ENCODE measurements at places on chromosomes 3 and 15.

GRCh38 chr3:103308921-103309320, 874.1 kb downstream of the ZPLD1 start:
- DNase-seq, result no peak

GRCh38 chr3:7847521-7847920, 654.1 kb upstream of the LMCD1 start:
- DNase-seq, result no peak

- DNase-seq, result no peak
These were observed 408.2 kb upstream of the CBLB start for GRCh38 chr3:106276755-106277612.

- no peak for DNase-seq
These were observed 272.5 kb upstream of the ARHGEF26 start for GRCh38 chr3:153848702-153849101.

DNA sequence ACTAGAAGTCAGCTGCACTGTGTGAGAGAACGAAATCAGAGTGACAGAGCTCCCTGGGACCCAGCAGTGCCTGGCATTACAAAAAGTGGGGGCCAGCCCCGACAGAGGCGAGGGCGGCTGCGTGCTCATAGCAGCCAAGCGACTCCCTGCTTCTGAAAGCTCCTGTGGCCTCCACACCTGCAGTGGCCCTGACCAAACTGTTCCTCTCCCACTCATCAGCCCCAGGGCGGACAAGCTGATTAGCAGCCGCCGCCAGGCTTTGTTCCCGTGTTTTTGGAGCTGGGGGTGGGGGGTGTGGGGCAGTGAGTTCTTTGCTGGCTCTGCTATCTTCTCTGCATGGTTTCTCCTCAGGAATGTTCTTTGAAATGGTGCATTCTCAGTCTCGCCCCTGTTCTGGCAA, 58.1 kb downstream of the DGKG start:
- no peak for DNase-seq

DNA sequence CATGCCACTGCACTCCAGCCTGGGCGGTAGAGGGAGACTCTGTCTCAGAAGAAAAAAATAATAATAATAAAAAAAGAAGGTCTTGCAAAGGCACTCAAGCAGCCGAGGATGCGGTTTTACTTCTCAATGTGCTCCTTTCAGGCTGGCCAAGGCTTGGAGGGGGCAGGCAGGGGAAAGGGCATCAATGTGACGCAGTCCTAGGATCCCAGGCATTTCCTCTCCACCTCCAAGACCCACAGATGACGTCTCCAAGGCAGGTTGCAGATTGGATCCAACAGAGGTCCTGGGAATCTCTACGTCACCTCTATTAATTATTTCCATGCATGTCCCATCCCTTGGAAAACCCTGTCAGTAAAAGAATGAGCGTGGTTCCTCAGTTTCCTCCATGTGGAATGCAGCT, 56.2 kb downstream of the FAM43A start:
- no peak for DNase-seq

DNA sequence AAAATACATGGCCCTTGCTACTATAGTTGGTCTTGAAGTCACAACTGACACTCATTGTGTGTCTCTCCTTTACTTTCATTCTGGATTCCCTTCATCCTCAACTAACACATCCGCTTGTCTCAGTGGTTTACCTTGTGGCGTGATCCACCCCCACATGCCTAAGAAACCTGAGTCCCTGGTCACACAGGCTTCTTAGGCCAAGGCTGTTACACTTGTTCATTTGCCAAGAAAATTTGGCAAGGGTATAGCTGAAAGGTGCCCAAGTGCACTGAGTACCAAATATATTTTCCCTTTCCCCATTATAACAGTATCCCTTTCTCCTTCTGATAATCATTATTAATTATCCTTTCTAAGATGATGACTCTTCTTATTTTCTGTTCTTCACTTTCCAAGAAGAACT, 207.6 kb upstream of the STAC start:
- no peak for DNase-seq

DNA sequence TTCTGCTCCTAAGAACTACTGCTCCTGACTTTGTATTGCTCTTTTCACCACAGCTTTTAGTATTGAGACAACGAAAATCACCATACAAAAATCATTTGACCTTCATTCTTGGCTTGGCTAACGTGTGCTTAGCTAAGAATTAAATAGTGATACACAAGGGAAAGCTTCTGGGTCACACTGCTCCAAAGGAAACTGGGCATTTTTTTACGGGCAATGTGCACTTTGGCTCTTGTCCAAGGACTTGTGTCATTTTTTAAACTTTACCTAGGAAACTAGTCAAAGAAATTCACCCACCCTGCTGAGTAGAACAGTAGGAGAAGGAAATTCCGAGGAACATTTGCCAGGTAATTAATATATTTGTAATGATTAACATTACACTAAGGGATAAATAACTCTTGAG, 19.8 kb downstream of the WDR72 start:
- no peak for DNase-seq

DNA sequence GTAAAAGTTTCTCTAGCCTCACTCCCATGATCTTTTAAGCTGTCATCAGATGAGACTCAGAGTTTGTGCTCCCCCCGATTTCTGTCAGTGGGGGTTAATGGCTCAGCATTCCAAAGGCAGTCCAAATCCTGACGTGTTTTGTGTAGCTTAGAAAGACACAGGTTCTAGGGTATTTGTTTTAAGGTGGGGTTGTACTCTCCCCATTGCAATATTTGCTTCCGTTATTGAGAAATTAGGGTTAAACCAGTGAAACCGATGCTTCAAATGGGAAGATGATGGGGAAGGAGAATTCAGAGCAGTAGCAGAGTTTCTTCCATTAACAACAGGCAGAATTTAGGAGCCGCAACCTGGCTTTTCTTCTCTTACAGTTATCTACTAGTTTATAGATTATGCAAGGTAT, 3.4 kb downstream of the PIGB start:
- no peak for DNase-seq

DNA sequence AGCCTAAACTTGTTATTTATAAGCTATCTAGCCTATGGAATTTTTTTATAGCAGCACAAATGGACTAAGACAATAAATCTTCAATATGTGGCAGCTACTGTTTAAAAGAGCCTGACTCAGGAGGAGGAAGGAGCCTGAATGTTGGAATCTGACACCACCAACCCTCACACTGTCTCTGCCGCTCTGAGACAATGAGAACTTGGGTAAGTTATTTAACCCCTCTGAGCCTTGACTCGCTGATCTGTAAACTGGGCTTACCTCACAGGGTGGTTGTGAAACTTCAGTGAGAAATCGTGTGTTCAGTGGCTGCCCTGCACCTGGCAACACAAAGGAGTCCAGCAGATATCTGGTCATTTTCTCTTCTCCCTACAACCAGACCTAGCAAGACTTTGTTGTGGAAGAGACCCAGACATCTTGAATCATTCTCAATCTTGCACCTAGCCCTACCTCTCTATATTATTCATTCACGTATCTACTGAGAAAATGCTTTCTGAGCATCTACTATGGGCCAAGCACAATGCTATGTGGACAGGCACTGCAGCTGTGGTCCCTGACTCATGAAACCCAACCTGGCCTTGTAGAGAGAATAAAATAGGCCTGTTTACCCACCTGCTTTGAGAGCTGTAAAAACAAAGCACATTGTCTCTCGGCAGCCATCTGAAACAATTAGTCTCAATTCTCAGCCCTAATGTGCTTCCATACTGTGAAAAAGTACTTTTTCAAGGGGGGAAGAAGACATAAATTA, 81.9 kb upstream of the SLC25A36 start:
- no peak for DNase-seq

GRCh38 chr15:101056366-101057334, 137.5 kb downstream of the LRRK1 start:
- no peak for DNase-seq

DNA sequence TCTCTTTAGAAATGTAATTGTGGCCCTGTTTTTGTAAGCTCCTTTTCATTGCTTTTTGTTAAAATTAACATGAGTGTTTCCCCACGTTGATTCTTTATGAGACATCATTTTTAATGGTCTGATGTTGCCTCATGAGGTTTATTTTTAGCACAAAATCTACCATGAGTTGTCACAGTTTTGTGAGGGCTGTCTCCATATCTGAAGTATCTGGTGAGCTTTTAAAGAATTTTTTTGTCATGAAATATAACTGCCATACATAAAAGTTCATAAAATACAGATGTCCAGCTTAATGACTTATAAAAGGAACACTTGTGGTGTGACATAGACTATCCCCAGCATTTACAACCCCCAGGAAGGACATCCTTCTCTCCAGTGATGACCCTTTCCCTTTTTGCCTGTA, 34.3 kb upstream of the CEMIP start:
- DNase-seq, result no peak

GRCh38 chr3:99344216-99344615, 294.2 kb upstream of the COL8A1 start:
- DNase-seq, result no peak

GRCh38 chr3:112774293-112774926, 72.3 kb downstream of the CD200R1L start:
- DNase-seq, result no peak

DNA sequence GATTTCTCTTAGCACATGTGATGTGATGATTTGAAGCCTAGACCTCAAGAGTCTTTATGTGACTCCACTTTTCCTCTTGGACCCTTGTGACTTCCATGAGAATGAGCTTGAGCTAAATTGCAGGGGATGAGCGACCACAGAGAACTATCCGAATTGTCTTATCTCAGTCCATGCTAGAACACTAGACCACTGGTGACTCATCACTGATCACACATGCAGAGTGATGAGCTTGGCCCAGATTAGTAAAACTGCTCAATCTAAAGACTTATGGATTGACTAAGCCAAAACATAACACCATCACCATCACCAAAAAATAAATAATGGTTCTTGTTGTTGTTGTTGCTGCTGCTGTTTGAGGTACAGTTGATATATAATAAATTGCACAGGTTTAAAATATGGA, 114.1 kb upstream of the CFAP20DC start:
- DNase-seq, result no peak

DNA sequence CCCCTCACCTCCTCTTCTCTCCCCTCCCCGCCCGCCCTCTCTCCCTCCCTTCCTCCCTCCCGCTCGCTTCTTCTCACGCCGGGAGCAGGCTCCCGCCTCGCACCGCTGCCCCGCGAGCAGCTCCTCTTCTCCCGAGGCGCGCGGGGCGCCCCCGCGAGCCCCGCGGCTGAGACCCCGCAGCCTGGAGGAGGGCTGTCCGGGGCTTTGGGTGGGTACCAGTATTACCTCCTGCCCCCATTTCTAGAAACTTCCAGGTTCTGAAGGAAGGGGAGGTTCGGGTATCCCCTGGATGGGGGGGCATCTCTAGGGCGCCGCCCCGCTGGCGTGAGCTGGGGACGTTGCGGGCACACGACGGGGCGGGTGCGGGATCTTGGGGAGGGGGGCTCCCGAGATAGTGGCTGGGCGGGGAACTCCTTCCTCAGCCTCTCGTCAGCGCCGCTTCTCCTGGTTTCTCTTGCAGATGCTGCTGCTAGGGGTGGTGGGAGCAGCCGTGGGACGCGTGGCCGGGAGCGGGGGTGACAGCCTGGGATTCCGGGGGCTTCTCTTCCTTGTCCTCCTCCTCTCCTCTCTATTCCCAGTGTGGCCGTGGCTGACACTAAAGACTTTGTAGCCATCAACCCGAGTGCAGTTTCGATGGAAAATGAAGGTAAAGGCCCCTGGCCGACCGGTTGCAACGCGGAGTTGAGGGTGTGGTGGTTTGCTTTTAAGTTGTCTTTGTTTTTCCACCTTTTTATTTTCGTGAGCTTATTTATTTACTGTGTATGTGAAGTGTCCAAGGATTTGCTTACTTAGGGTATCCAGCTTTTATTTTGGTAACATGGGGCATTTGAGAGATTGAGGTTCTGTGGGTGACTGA, 474 bp downstream of the ATP2C1 start:
- DNase-seq, result peak; percentile 6

DNA sequence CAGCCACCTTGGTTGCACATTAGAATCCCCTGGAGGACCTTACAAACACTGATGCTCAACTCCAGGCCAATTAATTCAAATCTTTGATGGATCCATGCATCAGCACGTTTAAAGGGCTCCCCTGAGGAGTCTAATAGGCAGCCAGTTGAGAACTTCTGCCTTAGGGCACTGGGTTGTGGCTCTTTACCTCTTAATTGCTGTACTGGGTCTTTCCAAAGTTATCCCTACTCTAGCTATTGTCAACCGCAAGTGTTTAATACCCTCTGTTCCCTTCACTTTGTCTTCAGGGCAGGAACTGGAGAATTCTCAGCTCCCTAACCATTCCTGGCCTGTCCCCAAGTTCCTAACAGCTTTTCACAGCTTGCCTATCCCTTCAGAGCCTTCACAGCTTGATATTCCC, 15.0 kb upstream of the FAM174B start:
- DNase-seq, result no peak

DNA sequence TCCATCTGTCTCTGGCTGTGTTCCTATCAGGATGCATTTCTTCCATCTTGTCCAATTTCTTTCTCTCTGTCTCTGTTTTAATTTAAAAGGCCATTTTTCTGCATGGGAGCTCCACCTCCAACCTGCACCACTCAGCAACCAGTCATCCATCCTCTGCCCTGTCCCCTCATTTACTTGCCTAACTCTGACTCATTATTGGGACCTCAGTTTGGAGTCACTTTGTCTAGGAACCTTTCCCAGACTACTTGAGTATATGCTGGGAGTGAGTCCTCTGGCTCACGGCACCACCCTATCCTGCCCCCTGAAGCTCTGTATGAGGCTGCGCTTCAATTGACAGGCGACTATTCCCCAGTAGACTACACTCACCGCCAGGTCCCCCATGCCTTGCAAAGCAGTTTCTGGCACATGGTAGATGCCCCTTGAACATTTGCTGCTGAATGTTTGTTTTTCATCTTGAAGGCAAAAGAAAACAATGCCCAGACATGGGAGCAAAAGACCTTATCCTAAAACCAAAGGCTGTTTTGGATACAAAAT, 513.3 kb upstream of the CFAP20DC start:
- DNase-seq, result no peak

GRCh38 chr3:169764312-169764881, 463 bp downstream of the TERC start:
- peak; percentile 34 for DNase-seq

DNA sequence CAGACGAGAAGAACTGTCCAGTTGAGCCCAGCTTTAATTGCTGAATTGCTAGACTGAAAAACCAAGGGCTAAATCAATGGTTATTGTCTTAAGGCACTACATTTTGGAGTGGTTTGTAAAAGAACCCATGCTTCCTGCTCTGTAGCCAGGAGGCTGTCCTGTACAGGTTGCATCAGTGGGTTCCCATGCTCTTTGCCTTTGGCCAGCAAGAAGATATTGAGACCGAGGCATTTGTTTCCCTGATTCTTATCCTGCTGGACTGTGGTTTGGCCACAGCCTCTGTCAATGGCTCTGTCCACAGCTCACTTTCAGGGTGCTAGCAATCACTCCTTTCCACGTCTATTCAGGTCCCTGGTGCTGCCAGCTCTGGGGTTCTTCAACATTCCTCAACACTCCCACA, 89.6 kb downstream of the FAM43A start:
- DNase-seq, result no peak
